Stimulated activated CD8-positive, alpha-beta memory T cell treated with anti-CD3 and anti-CD28 coated beads, Interleukin-2, amount 100 ng/mL, for 48 hours (primary cell): ENCODE measurements at places on chromosomes 4 and X.

DNA sequence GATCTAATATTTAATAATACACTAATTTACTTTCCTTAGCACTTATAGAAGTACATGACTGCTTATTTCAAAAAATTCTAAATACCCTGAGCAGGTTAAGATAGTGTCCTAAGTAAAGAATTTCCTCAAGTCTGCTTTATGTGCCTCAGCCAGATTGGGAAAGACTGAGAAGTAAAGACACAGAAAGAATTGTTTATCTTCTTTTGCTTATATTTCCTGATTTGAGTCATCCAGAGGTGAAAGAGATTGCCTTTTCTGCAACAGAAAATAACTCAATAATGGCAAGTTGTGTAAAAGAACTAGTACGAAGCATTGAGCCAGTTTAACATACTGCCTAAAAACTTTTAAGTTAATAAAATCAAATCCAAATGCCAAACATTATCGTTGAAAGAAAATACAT is 45.0 kb downstream of the NAF1 start:
- no peak for DNase-seq

GRCh38 chrX:77426811-77427210 is 20.4 kb upstream of the FGF16 start:
- DNase-seq: no peak

- DNase-seq: no peak
Measured at GRCh38 chr4:28354880-28355656, 1494.4 kb downstream of the STIM2 start.

GRCh38 chrX:40563784-40564183 is 17.0 kb upstream of the ATP6AP2 start:
- no peak for DNase-seq

DNA sequence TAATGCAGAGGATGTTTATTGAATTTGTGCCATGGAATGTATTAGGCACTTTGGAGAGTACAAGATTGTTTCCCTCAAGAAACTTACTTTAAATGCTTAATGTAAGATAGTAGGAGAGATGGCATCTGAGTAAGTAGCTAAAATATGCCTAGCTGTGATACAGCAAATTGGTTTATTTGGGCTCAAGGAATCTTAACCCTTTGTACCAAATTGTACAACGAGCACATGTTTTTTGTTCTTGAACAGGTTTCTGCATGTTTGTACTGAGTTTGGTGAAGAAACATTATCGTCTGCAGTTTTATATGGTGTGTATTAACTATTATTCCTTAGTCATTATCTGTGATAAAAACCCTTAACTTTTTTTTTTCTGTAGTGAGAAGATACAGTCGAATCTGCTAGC is 48.6 kb downstream of the CDS1 start:
- no peak for DNase-seq

GRCh38 chr4:118373614-118374255 is 20.9 kb upstream of the PRSS12 start:
- no peak for DNase-seq

- DNase-seq: no peak
Measured at GRCh38 chrX:120015145-120016067, 62.1 kb downstream of the RHOXF2B start.

DNA sequence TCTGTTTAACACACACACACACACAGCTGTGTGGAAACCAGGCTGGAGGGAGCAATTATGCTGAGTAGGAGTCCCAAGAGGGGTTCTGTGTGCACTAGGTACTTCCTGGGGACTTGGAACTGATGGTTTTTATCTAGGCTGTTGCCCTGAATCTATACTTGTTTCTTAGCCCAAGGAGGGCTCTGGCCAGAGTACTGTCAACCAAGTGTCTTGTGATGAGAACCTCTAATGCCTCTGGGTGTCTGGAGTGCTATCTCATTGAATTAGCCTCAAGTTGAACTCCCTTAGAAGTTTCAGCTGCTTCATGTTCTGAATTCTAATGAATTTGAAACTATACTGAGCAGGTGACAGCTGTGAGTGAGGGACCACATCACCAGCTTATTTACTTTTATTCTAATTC is 16.6 kb downstream of the ARHGAP24 start:
- DNase-seq: no peak

DNA sequence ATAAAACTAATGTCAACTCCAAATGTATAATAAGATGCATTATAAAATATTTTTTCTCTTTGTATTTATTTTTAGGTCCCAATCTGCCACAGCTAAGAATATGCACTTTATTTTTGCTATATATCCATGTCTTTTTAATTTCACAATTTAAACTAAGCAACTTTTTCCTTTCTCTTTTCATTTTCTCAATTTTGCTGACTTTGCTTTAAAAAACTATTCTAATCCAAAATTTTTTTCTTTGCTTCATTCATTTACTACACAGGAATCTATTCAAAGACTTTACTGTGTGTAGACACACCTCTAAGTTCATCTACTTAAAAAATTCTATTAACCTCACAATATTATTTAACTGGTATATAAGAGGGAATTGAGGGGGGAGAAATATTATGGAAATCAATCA is 201.9 kb downstream of the ADGRA3 start:
- no peak for DNase-seq

GRCh38 chr4:118280501-118281218 is 72.1 kb downstream of the PRSS12 start:
- no peak for DNase-seq

DNA sequence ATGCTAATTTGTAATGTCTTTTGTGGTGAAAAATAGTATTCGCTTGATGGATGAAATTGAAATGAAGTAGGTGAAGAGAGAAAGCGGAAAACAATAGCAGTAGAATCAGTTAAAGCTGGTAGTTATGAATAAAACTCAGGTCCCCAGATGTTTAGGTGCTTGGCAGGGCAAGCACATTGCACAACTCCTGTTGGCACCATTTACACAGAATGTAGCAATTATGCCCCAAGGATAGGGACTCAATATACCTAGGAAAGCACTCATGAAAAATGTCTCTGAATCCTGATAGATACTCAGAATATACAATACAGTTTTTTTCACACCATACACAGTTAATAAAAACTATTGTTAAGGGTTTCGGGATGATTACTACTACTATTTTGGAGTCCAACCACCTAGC is 26.5 kb upstream of the GRIA3 start:
- no peak for DNase-seq

DNA sequence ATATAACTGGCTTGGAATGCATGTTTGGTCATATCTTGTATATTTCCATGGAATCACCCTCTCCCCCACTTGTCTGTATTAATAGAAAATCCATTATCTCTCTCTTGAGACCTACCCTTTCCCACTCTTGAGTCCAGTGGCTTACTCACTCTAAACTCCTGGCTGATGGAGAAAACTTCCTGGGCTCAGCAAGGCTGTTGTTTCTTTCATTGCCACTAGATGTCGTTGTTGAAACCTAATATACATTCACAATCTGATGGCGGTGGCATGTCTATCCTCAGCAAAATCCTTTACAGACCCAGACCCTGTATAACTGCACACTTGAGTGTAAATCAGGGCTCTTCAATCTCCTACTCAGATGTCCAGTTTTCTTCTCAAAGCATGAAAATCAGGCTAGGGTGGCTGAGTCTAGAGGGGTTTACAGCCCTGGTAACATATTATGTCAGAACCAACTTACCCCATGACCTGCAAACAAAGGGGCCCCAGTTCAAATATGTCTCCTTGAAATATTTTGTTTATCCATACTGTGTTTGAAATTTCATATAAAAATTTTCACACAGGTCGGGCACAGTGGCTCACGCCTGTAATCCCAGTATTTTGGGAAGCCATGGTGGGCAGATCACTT is 70.0 kb upstream of the FAM241A start:
- DNase-seq: no peak

GRCh38 chr4:75015627-75016026 is 82.7 kb downstream of the PARM1 start:
- no peak for DNase-seq
